ENCODE measurements at places on chromosomes 7 and 10.

GRCh38 chr10:82477776-82478175 is 602.8 kb downstream of the NRG3 start:
- no peak for DNase-seq

GRCh38 chr7:89757910-89758309 is 396.4 kb upstream of the STEAP1 start:
- DNase-seq: no peak

DNA sequence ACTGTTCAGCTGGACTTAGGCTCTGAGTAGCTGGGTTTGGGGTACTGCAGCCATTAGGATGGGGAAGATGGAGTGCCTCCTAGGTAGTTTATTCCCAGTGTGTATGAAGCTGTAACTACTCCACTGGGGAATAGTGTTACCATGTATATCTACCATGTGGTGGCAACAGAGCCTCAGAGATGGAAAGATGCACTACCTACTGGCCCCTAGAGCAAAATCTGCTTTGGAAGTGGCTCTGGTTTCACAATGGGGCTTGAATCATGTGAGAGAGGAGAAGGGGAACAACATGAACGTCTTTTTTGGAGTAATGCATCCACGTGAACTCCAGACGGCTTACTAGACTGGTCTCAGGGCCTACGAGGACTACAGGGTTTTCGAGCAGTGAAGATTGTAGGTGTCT is 167.3 kb downstream of the CALCR start:
- no peak for DNase-seq

GRCh38 chr10:4024516-4025245 is 239.7 kb upstream of the KLF6 start:
- DNase-seq: no peak

DNA sequence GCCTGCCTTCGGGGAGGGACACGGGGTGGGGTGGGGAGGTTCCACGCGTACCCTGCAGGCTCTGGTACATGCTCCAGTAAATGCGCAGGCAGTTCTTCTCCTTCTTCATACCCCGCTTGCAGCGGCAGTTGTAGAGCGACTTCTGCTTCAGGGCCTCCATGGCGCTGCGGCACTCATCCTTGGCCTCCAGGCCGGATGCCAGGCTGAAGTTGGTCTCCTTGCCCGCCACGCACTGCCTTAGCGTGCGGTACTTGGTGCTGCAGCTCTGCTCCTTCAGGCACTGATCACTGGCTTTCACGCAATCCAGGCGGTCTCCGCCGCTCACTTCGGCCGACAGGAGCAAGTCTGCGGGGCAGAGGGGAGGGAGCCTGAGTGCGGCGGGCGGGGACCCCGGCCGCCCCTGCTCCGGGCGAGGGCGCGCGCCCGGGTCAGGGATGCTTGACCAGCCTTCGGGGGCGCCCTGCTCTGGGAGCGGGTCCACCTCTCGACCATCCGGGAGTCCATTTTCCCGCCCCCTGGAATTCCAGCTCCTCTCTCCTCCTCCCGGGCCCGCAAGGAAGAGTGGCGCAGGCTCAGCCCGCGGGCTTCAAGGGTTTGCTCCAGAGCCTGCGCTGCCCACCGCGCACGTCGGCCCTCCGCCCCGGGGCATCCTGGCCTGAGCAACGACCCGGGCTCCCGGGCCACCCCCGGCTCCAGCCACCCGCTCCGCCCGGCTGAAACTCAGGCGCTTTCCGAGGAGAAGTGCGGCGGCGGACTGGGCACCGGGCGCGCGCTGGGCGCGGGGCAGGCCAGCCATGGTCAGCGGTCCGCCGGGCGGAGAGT is 2.0 kb downstream of the GFRA1 start:
- DNase-seq: peak; percentile 37

DNA sequence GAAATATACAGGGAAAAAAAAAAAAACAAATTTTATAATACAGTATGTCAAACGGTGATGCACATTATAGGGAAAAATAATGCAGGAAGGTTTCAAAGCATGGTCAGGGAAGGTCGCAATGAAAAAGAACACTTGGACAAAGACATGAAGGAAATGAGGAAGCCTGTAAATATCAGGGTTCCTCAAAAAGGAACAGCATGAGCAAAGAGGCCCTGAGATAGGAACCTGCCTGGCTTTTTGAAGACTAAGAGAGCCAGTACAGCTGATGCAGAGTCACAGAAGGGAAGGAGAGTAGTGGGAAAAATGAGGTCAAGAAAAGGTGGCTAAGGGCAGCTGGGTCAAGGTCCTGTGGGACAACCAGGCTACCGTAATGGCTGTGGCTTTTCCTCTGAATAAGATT is 1.9 kb downstream of the VPS41 start:
- no peak for DNase-seq
